ENCODE measurements at places on chromosomes 1 and 21. TPM values are rescaled to one million over a fixed set of nuclear protein-coding genes. Genes with fewer than 3 reads are reported as not detected.

DNA sequence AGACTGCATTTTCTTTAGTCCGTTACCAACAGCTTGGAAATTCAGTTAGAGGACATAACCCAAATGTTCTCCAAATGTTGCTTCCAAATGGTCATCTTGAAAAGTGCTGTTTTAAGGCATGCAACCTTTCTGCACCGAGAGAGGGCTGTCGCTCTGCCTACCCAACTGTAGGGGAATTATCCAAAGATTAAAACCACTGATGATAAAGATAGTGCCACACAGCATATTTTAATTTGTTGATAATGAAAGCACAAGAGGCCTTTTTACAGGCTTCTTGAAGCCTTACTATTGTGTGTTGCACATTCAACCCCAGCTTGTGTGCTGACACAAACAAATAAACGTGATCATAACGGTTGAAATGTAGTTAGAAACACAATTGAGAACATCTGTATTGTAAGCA lies 121.5 kb downstream of the LMO4 start:
- no peaks in the 10 kb centered on the region for H3K4me1 ChIP-seq
- peaks cover 2% of the 10 kb centered on the region for H3K27me3 ChIP-seq
- H3K27ac ChIP-seq: no peak overlapping the region
- H3K4me3 ChIP-seq: no peak overlapping the region

GRCh38 chr1:179340918-179341317 lies 24.9 kb upstream of the AXDND1 start:
- peaks cover 7% of the 10 kb centered on the region for H3K4me1 ChIP-seq
- no peak overlapping the region for H3K4me3 ChIP-seq
- peaks cover 49% of the 10 kb centered on the region for H3K36me3 ChIP-seq
- H3K27ac ChIP-seq: no peak overlapping the region

DNA sequence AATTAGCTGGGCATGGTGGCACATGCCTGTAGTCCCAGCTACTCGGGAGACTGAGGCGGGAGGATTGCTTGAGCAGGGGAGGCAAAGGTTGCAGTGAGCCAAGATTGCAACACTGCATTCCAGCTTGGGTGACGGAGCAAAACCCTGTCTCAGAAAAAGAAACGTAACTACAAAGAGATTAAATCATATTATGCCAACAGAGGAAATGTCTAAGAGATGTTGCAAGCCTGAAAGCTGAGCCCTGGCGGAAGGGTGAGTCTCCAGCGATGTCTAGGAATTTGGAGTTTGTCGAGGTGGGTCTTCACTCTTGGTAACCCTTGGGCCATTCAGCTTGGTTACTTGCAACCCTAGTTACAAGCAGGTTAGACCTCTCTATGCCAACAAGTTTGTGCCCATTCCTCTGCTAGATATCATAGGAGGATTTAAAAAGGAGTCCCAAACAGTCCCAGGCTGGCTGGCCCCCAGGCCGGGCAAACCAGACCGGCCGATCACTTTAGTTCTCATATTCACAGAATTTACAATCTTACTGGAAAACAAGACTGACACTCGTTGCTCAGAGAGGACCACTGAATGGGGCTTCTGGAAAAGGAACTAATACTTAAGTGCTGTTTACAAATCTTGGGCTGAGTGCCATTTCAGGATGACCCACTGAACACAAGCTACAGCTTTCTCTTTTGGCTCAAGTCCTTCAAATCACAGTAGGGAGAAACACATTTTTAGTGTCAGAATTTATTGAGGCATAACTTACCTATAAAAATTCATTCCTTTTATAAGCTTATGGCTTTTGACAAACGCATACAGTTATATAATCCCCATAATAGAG lies 27.1 kb downstream of the SLC30A1 start:
- no peaks in the 10 kb centered on the region for H3K4me1 ChIP-seq
- H3K27me3 ChIP-seq: peaks cover 12% of the 10 kb centered on the region
- H3K4me3 ChIP-seq: no peak overlapping the region

DNA sequence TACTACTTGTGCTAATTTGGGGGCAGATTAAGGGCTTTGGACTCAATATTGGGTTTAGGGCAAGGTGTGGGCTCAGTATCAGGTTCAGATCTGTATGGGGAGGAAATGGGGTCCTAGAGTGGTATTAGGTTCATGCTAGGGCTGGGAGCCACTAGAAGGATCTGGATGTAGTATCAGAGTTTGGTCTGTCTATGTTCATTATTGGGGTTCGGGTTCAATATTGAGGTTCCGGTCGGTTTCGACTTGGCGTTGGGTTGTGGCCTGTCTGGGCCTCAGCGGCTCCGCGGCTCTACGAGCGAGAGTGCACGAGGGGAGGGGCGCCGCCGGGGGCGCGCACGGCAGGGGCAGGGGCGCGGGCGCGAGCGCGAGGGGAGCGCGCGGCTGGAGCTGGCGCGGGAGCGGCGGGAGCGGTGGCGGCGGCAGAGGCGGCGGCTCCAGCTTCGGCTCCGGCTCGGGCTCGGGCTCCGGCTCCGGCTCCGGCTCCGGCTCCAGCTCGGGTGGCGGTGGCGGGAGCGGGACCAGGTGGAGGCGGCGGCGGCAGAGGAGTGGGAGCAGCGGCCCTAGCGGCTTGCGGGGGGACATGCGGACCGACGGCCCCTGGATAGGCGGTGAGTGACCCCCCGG lies at the start of gene PTPRF:
TSS of gene PTPRF (plus strand) at position 401 of the 624 bp plus-strand sequence. CDS start 14,193 bp downstream, outside the sequence.
- H3K4me1 ChIP-seq: peaks cover 20% of the 10 kb centered on the region
- no peak within 1 kb of the TSS for H3K27ac ChIP-seq
- H3K27me3 ChIP-seq: peaks cover 40% of the 10 kb centered on the region
- no peaks in the 10 kb centered on the region for H3K36me3 ChIP-seq
- peak; percentile 24 for DNase-seq

GRCh38 chr1:235741294-235741693 lies 91.7 kb upstream of the GNG4 start:
- H3K27me3 ChIP-seq: no peaks in the 10 kb centered on the region
- H3K36me3 ChIP-seq: peaks cover 34% of the 10 kb centered on the region
- H3K4me3 ChIP-seq: no peak overlapping the region
- DNase-seq: no peak

The LCE1E gene
- total RNA-seq: not detected

The CD1B gene
- total RNA-seq: not detected

The FMO1 gene
- not detected for total RNA-seq

Data from activated CD8-positive, alpha-beta T cell treated with anti-CD3 and anti-CD28 coated beads, Interleukin-2, amount 10 ng/mL, durations not matched to agents 7 days and 5 days (primary cell).